Kidney tubule cell (primary cell): ENCODE measurements at places on chromosomes 12 and 14.
A peak's percentile ranks its signal among the peaks of the same experiment; 100 is the strongest.

GRCh38 chr12:120831648-120832267 is 72.4 kb downstream of the SPPL3 start:
- no peak for DNase-seq

- peak; percentile 90 for DNase-seq
Measured at GRCh38 chr12:43306066-43306465, 245.9 kb downstream of the ADAMTS20 start.

DNA sequence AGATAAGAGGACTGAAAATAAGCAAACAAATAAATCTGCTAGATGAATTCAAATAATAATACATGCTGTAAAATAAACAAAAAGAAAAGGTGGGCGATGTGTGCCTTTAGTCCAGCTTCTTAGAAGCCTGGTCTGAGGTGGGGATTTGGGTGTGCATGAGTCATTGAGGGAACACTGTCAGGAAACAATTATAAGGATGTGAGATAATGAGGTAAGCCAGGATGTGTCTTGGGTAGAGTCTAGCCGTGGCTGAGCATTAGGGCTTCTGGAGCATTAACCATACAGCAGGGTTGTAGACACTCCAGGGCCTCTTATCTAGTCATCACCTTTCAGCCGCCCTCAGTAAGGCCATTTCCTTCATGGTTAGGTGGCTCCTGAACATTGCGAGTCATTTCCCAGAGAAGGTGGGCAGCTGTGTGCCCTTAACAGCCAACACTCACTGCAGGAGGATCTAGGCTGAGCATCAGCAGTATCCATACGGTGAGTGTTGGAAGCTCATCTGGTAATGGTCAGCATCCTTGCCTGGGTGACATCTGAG is 405.6 kb downstream of the GLT1D1 start:
- DNase-seq: peak; percentile 27

- DNase-seq: peak; percentile 22
Measured at GRCh38 chr14:20668969-20669368, 15.4 kb upstream of the RNASE4 start.

DNA sequence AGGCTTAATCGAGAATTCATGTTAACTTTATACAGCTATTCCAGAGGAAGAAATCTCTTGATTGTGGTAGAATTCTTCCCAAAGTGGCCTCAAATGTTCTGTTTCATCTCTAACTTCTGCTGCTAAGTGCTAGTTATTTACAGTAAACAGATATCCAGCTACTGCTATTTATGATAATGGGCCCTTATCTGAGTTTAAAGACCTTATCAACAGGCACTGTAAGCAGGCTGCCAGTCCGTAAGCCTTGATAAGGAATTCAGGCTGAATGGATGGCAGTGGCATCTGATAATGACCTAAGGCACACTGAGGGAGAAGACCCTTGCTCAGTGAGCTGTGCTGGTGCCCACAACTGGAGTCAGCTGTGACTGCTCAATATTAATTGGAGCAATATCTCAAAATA is 59.0 kb downstream of the PAX9 start:
- DNase-seq: no peak

DNA sequence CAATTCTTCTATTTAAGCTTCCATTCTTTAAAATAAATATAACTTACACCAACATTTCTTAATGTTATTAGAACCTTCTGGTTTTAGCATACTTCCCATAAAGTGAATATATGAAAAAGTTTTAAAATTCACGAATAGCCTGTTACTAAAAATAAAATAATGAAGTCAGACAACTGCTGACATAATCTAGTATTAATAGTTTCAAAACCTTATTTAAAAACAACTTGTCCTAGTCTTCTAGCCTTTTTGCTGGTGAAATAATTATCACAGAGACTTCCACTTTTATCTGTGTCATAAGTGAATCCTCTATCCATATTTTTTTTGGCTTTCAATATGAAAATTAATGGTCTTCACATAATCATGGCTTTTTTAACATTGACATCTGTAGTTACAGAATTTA is 93.8 kb upstream of the MON2 start:
- DNase-seq: no peak

DNA sequence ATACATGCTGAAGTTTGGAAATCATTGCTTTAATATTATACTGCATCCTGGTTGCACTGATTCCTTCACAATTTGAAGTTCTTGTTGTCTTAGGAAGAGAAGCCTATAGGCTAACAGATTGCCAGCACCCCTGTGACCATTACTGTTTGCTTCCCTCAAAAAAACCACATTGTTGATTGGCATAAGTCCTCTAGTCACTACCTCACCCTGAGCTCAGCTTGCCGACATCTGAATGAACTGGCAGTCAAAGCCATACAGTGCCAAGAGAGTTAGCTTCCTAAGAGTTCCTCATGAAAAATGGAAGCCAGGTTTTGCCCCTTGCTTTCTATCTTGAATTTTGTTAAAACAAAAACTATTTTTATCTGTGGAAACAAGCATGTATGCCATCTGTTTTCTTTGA is 276.1 kb downstream of the SYT1 start:
- DNase-seq: no peak

GRCh38 chr12:112370868-112371510 is 11.2 kb downstream of the HECTD4 start:
- DNase-seq: no peak

GRCh38 chr12:33383503-33383902 is 56.1 kb downstream of the SYT10 start:
- DNase-seq: no peak

GRCh38 chr14:89564286-89564957 is 147.4 kb upstream of the FOXN3 start:
- DNase-seq: no peak

GRCh38 chr14:89614009-89614691 is 197.1 kb upstream of the FOXN3 start:
- no peak for DNase-seq

- DNase-seq: peak; percentile 100
Measured at GRCh38 chr12:32217354-32218310, 111.0 kb downstream of the BICD1 start.

DNA sequence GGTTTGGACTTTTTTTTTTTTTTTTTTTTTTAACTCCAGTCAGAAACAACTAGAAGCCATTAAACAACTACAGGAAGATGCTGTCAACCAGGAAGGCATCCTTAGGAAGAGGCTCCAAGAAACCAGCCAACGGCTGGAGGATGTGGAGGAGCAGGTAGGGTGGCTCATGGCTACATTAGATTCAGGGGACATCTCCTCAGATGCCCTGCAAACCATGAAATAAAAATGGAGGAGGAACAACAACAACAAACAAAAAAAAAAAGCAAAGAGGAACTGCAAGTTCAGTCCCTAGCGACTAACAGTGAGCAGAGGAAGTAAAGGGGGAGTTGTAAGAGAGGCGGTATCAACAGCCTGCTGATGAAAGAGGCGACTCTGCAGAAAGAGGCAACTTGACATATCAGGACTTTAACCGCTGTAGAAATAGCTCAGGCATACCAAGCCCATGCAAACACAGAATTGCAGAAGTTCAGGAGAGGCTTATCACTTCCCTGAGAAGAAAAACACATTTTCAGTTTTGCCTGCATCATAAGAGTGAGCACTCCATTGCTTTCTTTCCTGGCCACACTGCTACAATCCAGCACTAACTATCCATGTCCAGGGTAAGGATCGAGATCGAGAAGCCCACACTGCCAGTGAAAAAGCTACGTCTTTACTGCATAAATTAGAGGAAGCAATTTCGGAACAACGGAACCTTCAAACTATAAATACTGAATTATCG is 103.5 kb upstream of the BCAT1 start:
- no peak for DNase-seq

DNA sequence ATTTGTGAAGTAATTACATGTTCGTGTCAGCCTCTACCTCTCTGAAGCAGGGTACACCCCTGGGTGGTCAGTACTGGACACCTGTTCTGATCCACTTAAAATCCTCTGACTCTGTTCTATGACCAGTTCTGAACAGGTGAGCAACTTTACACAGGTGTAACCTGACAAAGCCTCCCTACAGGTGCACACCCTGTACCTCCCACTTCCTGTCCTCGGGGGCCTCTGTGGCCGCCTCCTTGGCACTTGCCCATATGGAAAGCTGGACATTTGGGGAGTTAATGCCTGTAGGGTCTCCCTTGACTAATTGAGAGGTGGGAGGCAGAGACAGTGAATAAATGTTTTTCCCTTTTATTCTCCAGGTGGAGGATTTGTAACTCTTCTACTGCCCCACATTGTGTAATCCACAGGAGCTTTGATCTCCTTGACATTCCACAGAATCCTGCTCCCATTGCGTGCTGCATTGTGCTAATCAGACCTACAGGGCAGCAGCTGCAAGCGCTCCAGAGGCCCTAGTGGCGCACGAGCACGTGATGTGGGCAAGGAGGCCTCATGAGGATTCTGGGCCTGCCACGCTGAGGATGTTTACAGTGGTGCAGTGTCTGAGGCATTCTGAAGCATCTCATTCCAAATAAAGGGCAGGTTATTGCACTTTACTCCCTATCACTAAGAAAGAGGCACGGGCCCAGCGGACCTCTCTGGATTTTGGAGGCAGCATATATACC is 45.8 kb upstream of the BATF start:
- DNase-seq: no peak

DNA sequence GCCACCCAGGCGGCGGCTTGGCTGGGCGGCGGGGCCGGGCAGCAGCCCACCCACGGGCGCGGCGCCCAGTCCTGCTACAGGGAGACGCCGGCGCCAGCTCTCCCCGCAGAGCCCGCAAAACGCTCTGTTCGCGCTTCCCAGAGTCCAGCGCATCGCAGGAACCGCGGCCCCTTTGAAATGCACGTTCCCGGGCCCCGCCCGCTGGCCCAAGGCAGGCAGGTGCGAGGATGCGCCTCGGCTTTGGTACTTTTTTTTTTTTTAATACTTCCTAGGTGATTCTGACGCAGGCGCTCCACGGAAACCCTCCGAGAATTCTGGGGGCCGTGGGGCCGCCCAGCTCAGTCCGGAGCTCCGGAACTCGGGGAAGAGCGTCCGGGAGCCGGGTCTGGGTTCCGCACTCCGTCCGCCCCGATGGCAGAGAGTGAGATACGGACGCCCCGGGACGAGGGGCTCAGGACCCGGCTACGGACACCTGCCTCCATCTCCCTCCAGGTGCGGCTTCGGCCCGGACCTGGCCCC is 483 bp downstream of the POC1B start:
- peak; percentile 61 for DNase-seq

GRCh38 chr12:99386907-99387306 is 260.6 kb upstream of the GARIN6 start:
- DNase-seq: peak; percentile 50

GRCh38 chr12:108313606-108314351 is 25.3 kb downstream of the CMKLR1 start:
- no peak for DNase-seq

- DNase-seq: no peak
Measured at GRCh38 chr12:116990971-116991966, 80.5 kb downstream of the FBXW8 start.

DNA sequence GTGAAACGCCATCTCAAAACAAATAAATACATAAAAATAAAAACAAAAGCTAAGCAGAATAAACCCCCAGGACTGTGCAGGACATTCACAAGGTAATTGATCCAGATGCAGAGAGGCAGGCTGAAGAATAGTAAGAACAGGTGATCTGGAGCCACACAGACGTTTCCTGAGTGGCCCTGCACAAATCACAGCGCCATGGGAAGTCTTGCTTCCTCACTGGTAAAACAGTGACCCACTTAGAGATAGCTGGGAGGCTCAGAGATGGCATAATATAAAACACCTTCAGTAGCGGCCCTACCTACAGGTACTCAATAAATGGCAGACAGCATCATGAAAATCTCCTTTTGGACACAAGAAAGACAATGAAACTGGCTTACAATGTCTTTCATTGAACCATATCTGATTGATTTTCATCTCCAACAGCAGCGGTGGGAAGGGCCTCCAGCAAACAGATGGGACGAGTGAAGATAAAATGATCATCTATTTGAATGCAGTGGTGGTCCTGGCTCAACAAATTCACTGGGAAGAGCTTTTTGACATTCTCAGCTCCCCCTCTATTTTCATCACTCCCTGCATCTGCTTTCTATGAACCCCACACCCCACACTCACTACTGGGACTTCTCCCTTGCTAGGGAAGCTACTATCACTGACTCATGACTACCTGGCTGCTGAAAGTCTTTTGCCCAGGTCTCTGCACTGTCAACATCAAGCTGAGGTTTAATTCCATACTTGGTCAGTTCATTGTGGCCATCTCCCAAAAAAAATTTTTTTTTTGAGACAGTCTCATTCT is 63.9 kb downstream of the FOXN3 start:
- DNase-seq: no peak

GRCh38 chr12:111976860-111977259 is 36.1 kb downstream of the TMEM116 start:
- DNase-seq: no peak

DNA sequence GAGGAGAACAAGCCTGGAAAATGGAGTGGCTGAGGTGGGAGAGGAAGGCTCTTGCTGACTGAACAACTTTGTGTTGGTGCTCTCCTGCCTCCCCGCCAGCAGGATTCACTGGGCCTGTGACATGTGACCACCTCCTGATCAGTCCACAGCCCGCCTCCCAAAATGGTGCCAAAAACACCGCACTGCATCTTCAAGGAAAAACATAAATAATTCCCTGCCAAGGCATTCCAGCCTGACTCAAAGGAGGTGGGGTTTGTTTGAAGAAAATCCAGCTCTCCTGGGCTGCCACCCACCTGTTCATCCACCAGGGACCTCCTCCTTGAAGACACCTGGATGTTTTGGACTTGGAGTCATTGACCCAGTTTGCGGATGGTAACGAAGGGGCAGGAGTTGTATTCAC is 83.8 kb upstream of the PIWIL1 start:
- DNase-seq: peak; percentile 32

GRCh38 chr12:29208060-29208459 is 59.0 kb downstream of the FAR2 start:
- DNase-seq: no peak

DNA sequence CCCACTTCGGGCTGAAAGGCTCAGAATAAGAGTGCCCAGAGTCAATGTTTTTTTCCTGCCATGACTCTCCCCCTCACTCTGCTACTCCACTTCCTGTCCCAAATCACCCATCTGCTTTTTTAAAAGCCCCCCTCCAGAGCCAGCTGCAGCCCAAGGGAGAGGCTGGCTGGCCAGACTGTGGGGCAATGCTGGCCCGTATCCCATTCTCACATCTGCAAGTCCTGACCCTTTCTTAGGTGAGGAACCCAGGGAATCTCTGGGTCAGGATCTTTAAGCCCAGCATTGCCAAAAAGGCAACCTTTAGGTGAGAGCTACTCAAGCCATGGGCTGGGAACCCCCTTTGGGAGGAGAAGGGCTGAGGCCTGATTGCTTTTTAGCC is 1.7 kb upstream of the ITGA5 start:
- no peak for DNase-seq

- no peak for DNase-seq
Measured at GRCh38 chr12:96261557-96261956, 67.4 kb downstream of the ELK3 start.

- no peak for DNase-seq
Measured at GRCh38 chr12:82832096-82832495, 145.4 kb downstream of the TMTC2 start.

DNA sequence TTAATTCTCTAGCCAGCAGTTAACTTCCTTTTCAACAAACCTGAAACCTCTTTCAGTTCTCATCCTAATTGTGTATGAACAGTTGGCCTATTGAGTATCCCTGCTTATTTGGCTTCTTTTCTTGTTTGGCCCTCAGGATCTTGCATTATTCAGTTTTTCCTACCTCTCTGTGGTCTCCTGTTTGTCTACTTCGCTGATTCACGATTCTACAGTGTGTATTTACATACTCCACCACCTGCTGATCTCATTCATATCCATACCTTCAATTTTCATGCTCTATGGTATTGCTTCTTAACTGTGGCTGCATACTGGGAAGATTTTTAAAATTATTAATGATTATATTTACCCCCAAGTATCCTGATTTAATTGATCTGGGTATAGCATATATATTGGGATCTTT is 56.4 kb downstream of the RASSF9 start:
- DNase-seq: no peak
